ENCODE measurements at places on chromosomes 4 and X. TPM values are rescaled to one million over a fixed set of nuclear protein-coding genes. Genes with fewer than 3 reads are reported as not detected.
A peak's percentile ranks its signal among the peaks of the same experiment; 100 is the strongest.

- peaks cover 3% of the 10 kb centered on the region for H3K36me3 ChIP-seq
- H3K4me1 ChIP-seq = no peaks in the 10 kb centered on the region
- H3K27me3 ChIP-seq = no peaks in the 10 kb centered on the region
- no peak overlapping the region for H3K27ac ChIP-seq
- H3K4me3 ChIP-seq = no peak overlapping the region
These were observed 248.9 kb upstream of the UGT8 start for GRCh38 chr4:114349543-114350175.

GRCh38 chr4:28350485-28350884 is 1489.8 kb downstream of the STIM2 start:
- no peaks in the 10 kb centered on the region for H3K27me3 ChIP-seq
- H3K4me1 ChIP-seq = no peaks in the 10 kb centered on the region
- H3K4me3 ChIP-seq = no peak overlapping the region
- no peak for DNase-seq

GRCh38 chrX:49002091-49002935 is at the start of gene GRIPAP1:
Gene GRIPAP1, minus strand, starts transcription at chrX:49002264. Its CDS starts 35 bp downstream, at chrX:49002229.
- peak within 1 kb of the TSS; percentile 99 for H3K4me3 ChIP-seq
- no peaks in the 10 kb centered on the region for H3K27me3 ChIP-seq
- H3K4me1 ChIP-seq = peaks cover 35% of the 10 kb centered on the region
- peaks cover 20% of the 10 kb centered on the region for H3K36me3 ChIP-seq
- H3K27ac ChIP-seq = peak within 1 kb of the TSS; percentile 98
- peak; percentile 85 for DNase-seq

The DAPP1 gene
- 23.6 TPM for total RNA-seq

GRCh38 chrX:124860736-124861135 is 458.9 kb upstream of the TEX13C start:
- no peak overlapping the region for H3K4me3 ChIP-seq
- H3K4me1 ChIP-seq = no peaks in the 10 kb centered on the region
- H3K27ac ChIP-seq = no peak overlapping the region
- no peak for DNase-seq

GRCh38 chr4:101689220-101689619 is 101.3 kb upstream of the BANK1 start:
- peaks cover 6% of the 10 kb centered on the region for H3K27me3 ChIP-seq
- H3K4me1 ChIP-seq = no peaks in the 10 kb centered on the region
- no peak for DNase-seq
- H3K36me3 ChIP-seq = no peaks in the 10 kb centered on the region
- no peak overlapping the region for H3K27ac ChIP-seq
- no peak overlapping the region for H3K4me3 ChIP-seq

- no peaks in the 10 kb centered on the region for H3K4me1 ChIP-seq
- H3K27me3 ChIP-seq = peaks cover 4% of the 10 kb centered on the region
- no peaks in the 10 kb centered on the region for H3K36me3 ChIP-seq
- H3K27ac ChIP-seq = no peak overlapping the region
- no peak for DNase-seq
These were observed 40.5 kb upstream of the ZNF827 start for GRCh38 chr4:145979160-145979559.

DNA sequence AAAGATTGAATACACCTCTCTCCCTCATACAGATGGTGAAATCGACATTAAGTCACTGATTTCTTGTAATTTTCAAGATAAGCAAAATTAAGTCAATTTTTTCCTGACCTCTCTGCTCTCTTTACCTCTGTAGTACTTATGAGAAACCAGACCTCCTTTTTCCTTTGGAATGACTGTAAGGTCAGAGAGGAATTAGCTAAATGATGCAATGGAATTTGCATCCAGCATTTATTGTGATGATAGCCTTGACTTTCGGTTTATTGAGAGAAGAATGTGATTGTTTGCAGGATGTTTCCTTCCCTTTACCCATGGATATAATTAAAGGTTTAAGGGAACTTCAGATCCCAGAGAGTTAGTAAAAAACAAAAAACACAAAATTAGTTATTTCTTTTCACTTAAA is 22.4 kb downstream of the STK26 start:
- DNase-seq = no peak
- peaks cover 31% of the 10 kb centered on the region for H3K4me1 ChIP-seq
- no peak overlapping the region for H3K4me3 ChIP-seq
- no peaks in the 10 kb centered on the region for H3K27me3 ChIP-seq
- H3K27ac ChIP-seq = no peak overlapping the region

The GAGE12H gene
- total RNA-seq = not detected

GRCh38 chr4:82215039-82215438 is 158.8 kb downstream of the HNRNPD start:
- peaks cover 12% of the 10 kb centered on the region for H3K4me1 ChIP-seq
- H3K36me3 ChIP-seq = no peaks in the 10 kb centered on the region
- H3K4me3 ChIP-seq = no peak overlapping the region

GRCh38 chr4:87865288-87865687 is 32.5 kb downstream of the MEPE start:
- H3K27me3 ChIP-seq = peaks cover 4% of the 10 kb centered on the region
- no peak for DNase-seq
- H3K4me1 ChIP-seq = no peaks in the 10 kb centered on the region

DNA sequence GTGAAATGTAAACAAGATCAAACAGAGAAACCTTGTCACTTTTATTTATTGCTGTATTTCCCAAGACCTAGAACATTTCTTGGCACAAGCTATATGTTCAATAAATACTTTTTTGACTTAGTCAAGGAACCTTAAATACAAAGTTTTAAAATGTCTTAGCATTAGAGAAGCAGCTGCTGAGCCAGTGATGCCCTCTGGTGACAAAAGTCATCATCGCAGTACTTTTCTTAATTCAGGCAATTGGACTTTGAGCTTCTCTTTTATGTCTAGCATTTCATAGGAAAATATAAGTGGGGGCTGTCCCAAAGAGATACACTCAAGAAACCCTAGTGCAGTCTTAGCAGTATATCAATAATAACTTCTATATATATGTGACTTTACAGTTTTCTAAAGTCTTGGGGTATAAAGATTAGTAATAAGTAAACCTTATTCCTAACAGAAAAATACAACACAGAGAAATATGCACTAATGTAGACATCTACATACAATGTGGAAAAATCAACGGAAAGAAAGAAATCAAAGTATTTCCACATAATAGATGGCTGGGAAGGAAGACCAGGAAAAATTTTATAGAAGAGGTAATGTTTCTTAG is 118.4 kb downstream of the DTHD1 start:
- no peak overlapping the region for H3K4me3 ChIP-seq
- peaks cover 17% of the 10 kb centered on the region for H3K4me1 ChIP-seq
- peaks cover 2% of the 10 kb centered on the region for H3K36me3 ChIP-seq
- no peaks in the 10 kb centered on the region for H3K27me3 ChIP-seq

The SPANXN4 gene
- not detected for total RNA-seq

GRCh38 chr4:183691897-183692296 is 32.8 kb downstream of the TRAPPC11 start:
- H3K36me3 ChIP-seq = peaks cover 34% of the 10 kb centered on the region
- no peaks in the 10 kb centered on the region for H3K27me3 ChIP-seq
- no peaks in the 10 kb centered on the region for H3K4me1 ChIP-seq
- no peak overlapping the region for H3K27ac ChIP-seq
- no peak for DNase-seq

The TMEM156 gene
- total RNA-seq = 28.0 TPM

GRCh38 chr4:52936729-52937128 is 74.6 kb downstream of the RASL11B start:
- no peak for DNase-seq
- H3K27me3 ChIP-seq = no peaks in the 10 kb centered on the region
- H3K4me3 ChIP-seq = no peak overlapping the region
- no peak overlapping the region for H3K27ac ChIP-seq

DNA sequence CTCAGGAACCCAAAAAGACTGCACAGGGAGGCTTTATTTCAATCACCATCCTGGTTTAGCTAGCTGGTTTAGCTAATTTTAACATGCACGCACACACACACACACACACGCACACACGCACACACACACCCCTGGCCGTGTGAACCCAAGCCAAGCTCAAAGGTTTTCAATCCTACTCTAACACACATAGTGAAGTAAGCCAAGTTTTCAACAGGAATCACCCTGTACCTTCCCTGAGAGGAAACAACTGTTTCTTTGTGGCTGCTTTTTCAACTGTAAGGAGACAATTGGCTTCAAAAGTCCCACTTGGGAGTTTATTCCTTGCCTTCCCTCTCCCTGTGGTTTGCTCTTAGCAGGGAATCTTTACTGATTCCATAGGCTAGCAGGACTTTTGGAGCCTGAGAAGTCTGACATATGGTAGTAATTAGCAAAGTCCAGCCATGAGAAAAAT is 98.9 kb upstream of the BMP3 start:
- no peak overlapping the region for H3K4me3 ChIP-seq
- no peak for DNase-seq
- H3K36me3 ChIP-seq = no peaks in the 10 kb centered on the region
- no peaks in the 10 kb centered on the region for H3K4me1 ChIP-seq

The NUDT9 gene
- total RNA-seq = 13.9 TPM

DNA sequence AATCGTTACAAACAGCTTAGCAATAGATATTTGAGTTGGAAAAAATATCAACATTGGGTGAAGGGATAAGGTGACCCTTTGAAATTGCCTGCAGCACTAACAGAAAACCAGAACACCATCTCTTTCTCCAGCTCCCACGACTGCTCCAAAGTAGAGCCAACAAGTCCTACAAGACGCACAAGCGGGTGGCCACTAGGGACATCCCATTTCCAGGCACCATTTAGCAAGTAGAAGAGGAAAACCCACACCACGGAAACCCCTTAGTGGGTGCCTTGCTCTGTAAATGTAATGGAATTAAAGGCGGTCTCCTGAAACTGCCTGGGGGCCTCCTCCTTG is 1.9 kb downstream of the ARHGAP6 start:
- no peak for DNase-seq
- H3K4me3 ChIP-seq = no peak overlapping the region
- no peaks in the 10 kb centered on the region for H3K36me3 ChIP-seq
- peaks cover 3% of the 10 kb centered on the region for H3K4me1 ChIP-seq
- peaks cover 31% of the 10 kb centered on the region for H3K27me3 ChIP-seq
- no peak overlapping the region for H3K27ac ChIP-seq

- peaks cover 3% of the 10 kb centered on the region for H3K36me3 ChIP-seq
- peaks cover 15% of the 10 kb centered on the region for H3K4me1 ChIP-seq
- H3K27me3 ChIP-seq = no peaks in the 10 kb centered on the region
- no peak for DNase-seq
- no peak overlapping the region for H3K4me3 ChIP-seq
These were observed 7.4 kb downstream of the UVSSA start for GRCh38 chr4:1354136-1354982.

The SMARCA1 gene
- 0.10 TPM for total RNA-seq

- H3K4me3 ChIP-seq = no peak overlapping the region
- DNase-seq = peak; percentile 20
- H3K27me3 ChIP-seq = no peaks in the 10 kb centered on the region
- peaks cover 21% of the 10 kb centered on the region for H3K36me3 ChIP-seq
- H3K4me1 ChIP-seq = peaks cover 13% of the 10 kb centered on the region
These were observed 32.6 kb upstream of the MSMO1 start for GRCh38 chr4:165294907-165295306.

The SMPX gene
- not detected for total RNA-seq

DNA sequence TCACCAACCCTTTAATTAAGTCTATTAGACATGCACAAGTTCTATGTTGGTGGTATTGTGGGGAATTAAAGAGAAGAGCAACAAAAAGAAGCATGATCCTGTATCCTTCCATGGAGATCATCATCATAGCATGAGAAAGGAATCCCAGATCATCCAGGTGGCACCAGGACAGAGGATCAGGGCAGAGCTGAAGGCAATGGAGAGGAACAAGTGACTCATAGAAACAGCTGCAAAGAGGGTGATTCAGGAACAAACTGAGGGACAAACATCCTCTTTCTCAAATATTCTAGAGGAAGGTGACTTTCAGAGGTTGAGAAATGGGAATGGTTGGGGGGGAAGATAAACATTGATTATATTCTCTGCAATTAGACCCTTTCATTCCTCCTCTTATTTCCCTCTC is 105.5 kb upstream of the OTUD4 start:
- H3K4me3 ChIP-seq = no peak overlapping the region
- DNase-seq = no peak
- H3K27ac ChIP-seq = no peak overlapping the region
- no peaks in the 10 kb centered on the region for H3K36me3 ChIP-seq

DNA sequence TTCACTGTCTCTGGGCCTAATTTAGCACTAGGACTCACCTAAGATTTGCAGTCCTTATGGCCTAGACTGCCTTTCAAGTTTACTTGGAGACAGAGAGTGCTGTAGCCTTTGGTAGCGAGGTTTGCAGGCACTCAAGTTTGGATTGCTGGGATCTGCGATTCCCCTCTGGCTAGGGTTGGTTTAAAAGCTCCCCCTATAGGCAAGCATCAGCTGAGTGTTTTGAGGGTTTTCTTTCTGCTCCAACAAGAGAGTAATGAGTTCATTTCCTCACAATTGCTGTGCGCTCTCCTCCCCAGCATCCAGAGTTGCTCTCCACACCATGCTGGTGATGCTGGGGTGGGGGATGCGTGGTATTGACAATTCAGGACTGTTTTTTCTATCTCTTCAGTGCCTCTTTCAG is 206.9 kb downstream of the GLUD2 start:
- DNase-seq = no peak
- no peaks in the 10 kb centered on the region for H3K36me3 ChIP-seq
- H3K4me3 ChIP-seq = no peak overlapping the region
- no peaks in the 10 kb centered on the region for H3K27me3 ChIP-seq

- H3K4me1 ChIP-seq = no peaks in the 10 kb centered on the region
- H3K27ac ChIP-seq = no peak overlapping the region
- no peaks in the 10 kb centered on the region for H3K27me3 ChIP-seq
- H3K4me3 ChIP-seq = no peak overlapping the region
- no peak for DNase-seq
These were observed 53.2 kb downstream of the HMGB2 start for GRCh38 chr4:173280998-173281397.

- no peaks in the 10 kb centered on the region for H3K36me3 ChIP-seq
- no peak overlapping the region for H3K4me3 ChIP-seq
- no peak overlapping the region for H3K27ac ChIP-seq
- H3K27me3 ChIP-seq = peaks cover 10% of the 10 kb centered on the region
- no peak for DNase-seq
- no peaks in the 10 kb centered on the region for H3K4me1 ChIP-seq
These were observed 89.0 kb downstream of the COMMD8 start for GRCh38 chr4:47374477-47374876.

The ARSD gene
- total RNA-seq = 1.5 TPM

DNA sequence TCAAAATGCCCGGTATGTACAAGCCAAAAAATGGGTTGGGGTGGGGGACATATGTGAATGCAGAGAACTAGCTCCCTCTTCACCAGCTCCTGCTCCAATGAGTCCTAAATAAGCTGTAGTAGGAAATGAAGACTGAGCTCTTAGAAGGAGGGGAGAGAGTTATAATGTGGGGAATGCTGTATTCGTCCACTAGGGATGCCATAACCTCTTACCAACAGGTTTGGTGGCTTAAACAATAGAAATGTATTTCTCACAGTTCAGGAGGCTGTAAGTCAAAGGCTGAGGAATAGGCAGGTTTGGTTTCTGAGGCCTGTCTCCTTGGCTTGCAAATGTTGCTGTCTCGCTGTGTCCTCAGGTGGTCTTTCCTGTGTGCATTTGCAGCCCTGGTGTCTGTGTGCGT is 4.4 kb upstream of the INPP4B start:
- no peak overlapping the region for H3K27ac ChIP-seq
- peaks cover 6% of the 10 kb centered on the region for H3K27me3 ChIP-seq
- no peaks in the 10 kb centered on the region for H3K36me3 ChIP-seq
